ENCODE measurements at places on chromosomes 12 and 14. TPM values are rescaled to one million over a fixed set of nuclear protein-coding genes. Genes with fewer than 3 reads are reported as not detected.

The RIMBP2 gene
- 2.0 TPM for total RNA-seq

The TMEM52B gene
- not detected for total RNA-seq

DNA sequence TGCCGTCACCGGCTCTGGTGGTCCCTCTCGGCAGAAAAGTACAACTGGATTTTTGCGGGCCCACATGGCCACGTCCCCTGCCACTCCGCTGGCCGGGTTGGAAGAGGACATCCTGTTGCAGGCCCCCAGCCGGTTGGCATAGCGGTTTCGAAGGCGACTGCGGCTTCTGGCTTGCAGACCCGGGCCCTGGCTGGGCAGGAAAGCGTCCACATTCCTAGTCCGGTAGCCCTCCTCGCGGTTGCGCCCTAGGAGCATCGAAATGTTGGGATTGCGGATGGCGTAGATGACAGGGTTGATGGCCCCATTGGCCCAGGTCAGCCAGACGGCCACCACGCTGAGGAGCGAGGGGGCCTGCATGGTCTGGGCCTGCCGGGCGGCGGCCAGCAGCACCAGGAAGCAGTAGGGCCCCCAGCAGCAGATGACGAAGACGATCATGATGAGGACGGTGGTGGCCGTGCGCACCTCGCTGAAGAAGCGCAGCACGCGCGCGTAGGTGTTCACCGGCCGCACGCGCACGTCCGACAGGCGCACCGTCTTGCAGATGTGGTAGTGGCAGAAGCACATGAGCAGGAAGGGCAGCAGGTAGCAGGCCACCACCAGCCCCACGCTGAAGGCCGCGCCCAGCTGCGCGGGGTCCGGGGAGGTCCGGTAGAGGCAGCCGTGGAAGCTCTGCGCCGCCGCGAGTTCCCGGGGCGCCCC, 1.2 kb downstream of the GPR135 start:
- H3K4me3 ChIP-seq, result peak overlapping the region; percentile 63
- peaks cover 17% of the 10 kb centered on the region for H3K36me3 ChIP-seq
- peaks cover 3% of the 10 kb centered on the region for H3K27me3 ChIP-seq
- DNase-seq, result no peak
- no peak overlapping the region for H3K27ac ChIP-seq

The NKX2-1 gene
- not detected for total RNA-seq

The ADAM20 gene
- 0.80 TPM for total RNA-seq

GRCh38 chr12:79344855-79345847, 345.6 kb downstream of the PAWR start:
- peak; percentile 26 for DNase-seq
- no peak overlapping the region for H3K27ac ChIP-seq
- H3K4me3 ChIP-seq, result no peak overlapping the region
- no peaks in the 10 kb centered on the region for H3K36me3 ChIP-seq
- no peaks in the 10 kb centered on the region for H3K4me1 ChIP-seq
- H3K27me3 ChIP-seq, result no peaks in the 10 kb centered on the region

- no peak overlapping the region for H3K27ac ChIP-seq
- H3K27me3 ChIP-seq, result no peaks in the 10 kb centered on the region
- H3K4me3 ChIP-seq, result no peak overlapping the region
- H3K4me1 ChIP-seq, result no peaks in the 10 kb centered on the region
Measured at GRCh38 chr14:66092748-66093147, 393.4 kb upstream of the CCDC196 start.

- no peaks in the 10 kb centered on the region for H3K36me3 ChIP-seq
- no peak overlapping the region for H3K27ac ChIP-seq
- no peak overlapping the region for H3K4me3 ChIP-seq
- H3K27me3 ChIP-seq, result peaks cover 24% of the 10 kb centered on the region
Measured at GRCh38 chr14:105507247-105507646, 16.2 kb downstream of the TEDC1 start.
